ENCODE measurements at places on chromosomes 1 and 21.

- no peak for DNase-seq
Measured at GRCh38 chr1:226728448-226728847, 10.6 kb downstream of the ITPKB start.

GRCh38 chr1:99965646-99966375, 4.0 kb upstream of the SLC35A3 start:
- DNase-seq, result no peak

DNA sequence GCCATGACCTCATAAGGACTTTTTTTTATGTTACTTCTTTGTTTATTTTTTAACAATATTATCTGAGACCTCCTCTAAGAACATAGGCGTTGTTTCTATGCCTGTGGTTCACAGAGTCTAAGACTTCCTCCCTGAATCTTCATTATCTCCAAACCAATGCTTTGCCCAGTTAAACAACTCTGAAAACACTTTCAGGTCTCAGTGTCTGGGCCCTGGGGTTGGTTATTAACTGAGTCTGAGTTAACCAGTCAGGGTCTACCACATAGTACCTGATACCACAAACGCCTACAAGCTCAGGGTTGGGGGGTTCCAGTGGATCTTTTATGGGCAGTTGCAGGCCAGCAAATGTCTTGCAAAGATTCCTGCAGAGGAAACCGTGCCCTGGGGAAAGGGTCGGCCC, 138.2 kb downstream of the AJAP1 start:
- no peak for DNase-seq

- DNase-seq, result no peak
Measured at GRCh38 chr1:162757476-162757875, 33.0 kb upstream of the HSD17B7 start.

DNA sequence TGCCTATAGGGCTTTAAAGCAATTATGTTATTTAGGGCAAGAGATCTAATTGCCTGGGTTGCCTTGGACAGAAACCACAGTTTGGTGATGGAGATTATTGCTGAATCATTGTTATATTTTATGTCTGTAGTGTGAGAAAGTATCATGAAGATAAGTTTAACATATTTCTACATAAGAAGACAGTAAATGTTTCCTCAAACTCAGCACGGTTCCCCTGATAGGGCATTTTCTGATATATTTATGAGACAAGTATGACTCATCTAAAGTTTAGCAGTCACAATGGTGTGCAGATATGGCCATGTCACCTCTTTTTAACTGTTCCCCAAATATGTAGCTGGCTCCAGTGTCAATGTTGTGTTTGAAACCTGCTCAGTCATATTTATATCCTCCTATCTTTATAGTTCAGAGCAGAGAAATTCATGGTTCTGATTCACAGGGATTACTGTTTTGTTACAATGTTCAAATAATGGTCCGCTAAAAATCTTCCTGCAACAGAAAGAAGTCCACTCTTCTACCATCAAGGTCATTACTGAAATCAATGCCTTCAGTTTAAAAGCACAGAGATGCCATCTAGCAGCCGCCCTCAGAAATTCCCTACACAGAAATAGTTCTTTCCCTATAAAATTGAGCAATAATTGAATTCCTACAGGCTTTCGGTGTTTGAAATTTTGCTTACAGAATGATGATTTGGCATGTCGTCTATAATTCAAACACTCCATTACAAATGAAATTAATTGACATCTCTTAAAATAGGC, 3.7 kb downstream of the OLFM3 start:
- no peak for DNase-seq

DNA sequence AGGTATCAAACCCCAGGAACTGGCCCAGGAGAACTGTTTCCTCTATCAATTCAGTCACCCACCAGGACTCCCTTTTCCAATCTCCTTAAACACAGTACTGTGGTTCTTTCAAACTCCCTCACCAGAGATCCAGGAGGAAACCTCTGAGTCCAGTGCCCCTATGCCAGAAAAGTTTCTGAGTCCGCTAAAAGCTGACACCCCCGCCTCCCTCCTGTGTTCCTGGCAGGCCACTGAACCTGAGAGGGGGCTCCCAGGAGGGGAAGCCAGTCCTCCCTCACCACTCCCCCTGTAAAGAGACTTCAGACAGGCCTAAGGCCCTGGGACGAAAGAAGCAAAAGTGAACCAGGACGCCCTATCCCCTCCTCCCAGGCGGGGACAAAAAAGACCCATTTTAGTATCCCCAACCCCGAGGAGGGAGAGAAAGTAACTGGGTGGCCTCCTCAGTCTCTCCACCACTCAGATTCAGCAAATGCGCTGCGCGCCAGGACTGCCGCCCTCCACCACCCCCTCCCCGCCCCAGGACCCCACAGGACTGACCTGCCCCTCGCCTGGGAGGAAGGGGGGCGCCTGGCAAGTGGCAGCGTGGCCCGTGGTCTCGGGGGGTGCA, 624 bp downstream of the SLC41A1 start:
- DNase-seq, result peak; percentile 29

GRCh38 chr1:84849357-84849975, 43.5 kb downstream of the LPAR3 start:
- DNase-seq, result no peak

GRCh38 chr1:84936116-84936810, 43.3 kb upstream of the LPAR3 start:
- no peak for DNase-seq

- no peak for DNase-seq
Measured at GRCh38 chr1:62250126-62250726, 55.6 kb downstream of the L1TD1 start.

DNA sequence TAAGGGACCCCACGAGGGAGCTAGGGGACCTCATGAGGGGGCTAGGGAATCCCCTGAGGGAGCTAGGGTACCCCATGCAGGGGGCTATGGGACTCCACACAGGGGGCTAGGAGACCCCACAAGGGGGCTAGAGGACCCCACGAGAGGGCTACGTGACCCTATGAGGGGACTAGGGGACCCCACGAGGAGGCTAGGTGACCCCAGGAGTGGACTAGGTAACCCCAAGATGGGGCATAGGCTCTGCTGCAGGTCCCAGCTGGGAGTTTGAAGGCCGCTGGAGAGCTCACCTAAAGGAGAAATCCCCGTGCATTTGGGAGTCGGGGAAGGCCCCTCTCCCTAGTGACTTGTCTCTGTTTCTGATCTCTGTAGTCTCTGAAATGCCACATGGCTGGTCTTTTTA, 50.0 kb upstream of the DMRTB1 start:
- no peak for DNase-seq

DNA sequence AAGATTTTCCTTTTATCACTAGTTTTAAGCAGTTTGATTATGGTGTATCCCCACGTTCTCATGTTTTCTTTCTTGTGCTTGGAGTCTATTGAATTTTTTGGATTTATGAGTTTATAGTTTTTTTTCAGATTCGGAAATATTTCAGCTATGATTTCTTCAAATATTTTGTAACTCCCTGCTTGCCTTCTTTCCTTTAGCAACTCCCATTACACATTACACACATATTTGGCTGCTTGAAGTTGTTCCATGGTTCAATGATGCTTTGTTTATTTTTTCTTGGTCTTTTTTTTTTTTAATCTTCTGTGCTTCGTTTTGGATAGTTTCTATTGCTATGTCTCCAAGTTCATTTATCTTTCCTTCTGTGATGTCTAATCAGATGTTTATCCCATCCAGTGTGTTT, 48.5 kb upstream of the WARS2 start:
- DNase-seq, result no peak

GRCh38 chr1:13674377-13674776, 25.6 kb upstream of the PRDM2 start:
- DNase-seq, result no peak

DNA sequence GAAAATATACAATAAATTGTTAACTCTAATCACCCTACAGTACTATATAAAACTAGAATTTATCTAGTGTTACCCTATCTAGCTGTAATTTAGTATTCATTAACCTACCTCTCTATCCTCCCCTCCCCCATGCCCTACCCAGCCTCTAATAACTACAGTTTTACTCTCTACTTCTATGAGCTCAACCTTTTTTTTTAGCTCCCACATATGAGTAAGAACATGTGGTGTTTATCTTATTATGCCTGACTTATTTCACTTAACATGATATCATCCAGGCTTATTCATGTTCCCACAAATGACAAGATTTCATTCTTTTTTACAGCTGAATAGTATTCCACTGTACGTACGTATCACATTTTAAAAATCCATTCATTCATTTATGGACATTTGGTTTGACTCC, 46.0 kb upstream of the WARS2 start:
- DNase-seq, result no peak

GRCh38 chr1:111709986-111710385, 29.2 kb downstream of the INKA2 start:
- no peak for DNase-seq

DNA sequence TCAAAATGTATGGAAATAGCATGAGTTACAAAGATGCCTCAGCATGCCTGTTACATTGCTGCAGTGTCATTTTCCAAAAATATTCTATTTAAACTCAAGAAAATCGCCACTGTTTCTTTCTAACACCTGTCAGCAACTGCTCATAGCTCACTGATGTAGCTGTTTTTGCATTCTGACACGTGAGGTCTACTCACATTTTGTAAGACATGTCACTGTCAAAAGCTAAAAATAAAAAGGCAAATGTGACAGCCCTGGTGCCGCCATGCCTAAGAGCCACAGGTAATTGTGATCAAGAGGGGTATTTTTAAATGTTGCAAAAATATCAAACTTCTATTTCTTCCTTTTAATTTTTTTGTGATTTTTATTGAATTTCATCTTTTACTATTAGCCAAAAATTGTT, 556.2 kb upstream of the TMPRSS15 start:
- DNase-seq, result no peak

- DNase-seq, result no peak
Measured at GRCh38 chr1:30933874-30934252, 25.3 kb upstream of the SDC3 start.

GRCh38 chr1:114588196-114588689, 6.8 kb upstream of the BCAS2 start:
- no peak for DNase-seq

DNA sequence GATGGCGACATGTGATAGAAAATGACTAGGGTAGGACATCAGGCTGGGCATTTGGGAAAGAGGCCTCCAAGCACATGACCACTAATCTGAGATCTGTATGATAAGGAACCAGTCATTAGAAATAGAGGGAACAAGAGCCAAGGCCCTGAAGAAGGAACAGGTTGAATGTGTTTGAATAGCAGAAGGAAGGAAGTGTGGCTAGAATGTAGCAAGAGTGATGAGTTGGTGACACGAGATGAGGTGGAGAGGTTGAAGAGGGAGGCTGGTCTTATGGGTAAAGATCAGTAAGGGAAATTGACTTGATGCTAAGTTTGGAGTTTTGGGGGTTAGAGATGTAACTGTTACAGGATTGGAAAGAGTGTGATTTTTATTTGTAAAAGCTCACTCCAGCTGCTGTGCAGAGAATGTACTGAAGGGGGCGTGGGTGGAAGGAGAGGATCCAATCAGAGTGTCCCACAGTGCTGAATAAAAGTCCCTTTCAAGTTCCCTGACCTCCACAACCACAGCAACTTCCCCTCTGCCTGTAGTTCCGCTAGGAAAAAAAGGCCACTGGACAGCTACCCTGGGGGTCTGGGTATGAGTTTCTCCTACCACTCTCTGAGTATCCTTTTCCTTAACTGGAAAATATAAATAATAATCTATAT, 295.0 kb downstream of the OMA1 start:
- no peak for DNase-seq

DNA sequence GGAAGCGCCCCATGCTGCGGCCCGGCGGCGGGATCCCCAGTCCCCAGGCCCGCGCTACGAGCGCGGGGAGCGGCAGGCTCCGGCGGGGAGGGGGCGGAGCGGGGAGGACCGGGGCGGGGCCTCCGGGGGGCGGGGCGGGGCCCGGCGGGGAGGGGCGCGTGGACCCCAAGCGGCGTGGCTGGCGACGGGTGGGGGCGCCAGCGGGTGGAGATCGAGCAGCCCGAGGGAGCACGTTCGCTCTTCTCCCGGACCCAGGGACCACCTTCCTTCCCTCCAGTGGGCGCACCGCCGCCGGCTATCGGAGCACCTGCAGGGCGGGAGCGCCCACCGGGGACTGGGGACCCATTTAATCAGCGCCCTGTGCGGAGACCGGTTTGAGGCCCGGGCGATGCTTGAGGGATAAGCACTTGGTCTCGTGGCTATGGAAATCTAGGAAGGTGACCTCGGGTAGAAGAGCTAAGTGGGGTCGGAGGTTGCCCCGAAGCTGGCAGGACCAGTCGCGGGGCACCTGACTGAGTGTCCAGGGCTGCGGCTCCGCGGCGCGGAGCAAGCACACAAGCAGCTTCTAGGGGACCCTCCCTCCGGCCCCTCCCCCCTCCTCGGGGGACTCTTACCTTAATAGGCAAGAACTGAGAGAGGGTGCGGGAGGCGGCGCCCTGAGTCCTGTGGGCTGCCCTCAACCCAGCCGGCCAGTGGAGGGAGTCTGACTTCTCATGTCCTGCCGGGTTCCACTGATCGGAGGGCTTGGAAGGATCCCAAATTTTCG, at the start of gene TSPAN2:
Gene TSPAN2, minus strand, starts transcription at position 84 of the 766 bp plus-strand sequence. Its CDS starts 71 bp downstream, at position 13.
- DNase-seq, result peak; percentile 22

DNA sequence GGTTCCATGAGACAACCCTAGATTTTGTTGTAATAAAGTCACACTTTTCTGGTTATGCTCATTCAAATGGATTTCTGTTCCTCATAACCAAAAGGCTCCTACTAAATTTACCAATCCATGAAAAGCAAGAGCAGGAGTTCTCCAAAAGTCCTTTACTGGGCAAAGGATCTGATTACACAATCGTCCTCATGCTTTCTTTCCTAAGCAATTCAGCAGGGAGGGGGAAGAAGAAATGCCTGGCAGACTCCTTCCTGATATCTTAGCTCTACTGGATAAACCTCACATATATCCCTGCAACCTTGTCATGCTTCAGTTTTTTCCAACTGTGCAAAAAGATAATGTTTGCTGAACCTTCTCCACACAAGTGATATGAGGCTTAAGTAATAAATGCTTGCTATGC, 67.6 kb upstream of the GUCA2B start:
- no peak for DNase-seq

DNA sequence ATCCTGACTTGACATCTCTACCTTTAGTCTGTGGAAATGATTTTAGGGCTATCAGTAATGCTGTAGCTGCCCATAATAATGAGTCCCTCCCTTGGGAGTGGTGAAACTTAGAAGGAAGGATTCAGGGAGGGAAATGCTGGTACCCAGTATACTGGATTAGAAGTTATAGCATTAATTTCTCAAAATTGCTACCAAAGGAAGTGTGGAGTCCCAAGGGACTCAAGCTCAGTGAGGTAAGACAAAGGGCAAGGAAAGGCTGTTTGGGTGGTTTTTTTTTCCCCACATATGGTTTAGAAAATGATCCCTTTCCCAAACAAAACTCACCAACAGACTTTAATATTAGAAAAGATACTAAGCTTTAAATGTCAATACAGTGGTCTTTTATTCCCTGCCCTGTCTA, 99.9 kb downstream of the CD247 start:
- no peak for DNase-seq

DNA sequence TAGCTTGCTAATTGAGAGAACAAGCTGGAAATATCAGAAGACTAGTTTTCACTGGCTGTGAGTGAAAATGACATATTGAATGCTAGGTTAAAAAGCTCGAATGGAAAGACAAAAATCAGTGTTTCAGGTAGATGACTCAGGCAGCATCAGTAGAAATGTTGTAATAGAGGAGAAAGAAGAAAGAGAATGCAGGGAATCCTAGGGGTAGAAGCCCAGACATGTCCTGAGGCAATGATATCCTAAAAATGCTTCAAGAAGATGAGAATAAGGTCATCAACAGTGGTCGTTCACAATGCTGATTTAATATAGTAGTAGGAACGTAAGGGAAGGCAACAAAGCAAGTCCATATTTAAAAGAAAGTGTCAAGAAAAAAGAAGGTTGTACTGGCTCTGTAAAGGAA, 96.7 kb upstream of the HP1BP3 start:
- DNase-seq, result no peak

GRCh38 chr1:87928623-87929022, 599.9 kb downstream of the LMO4 start:
- no peak for DNase-seq

- DNase-seq, result no peak
Measured at GRCh38 chr1:184002071-184002470, 35.5 kb downstream of the COLGALT2 start.

Measured in activated naive CD4-positive, alpha-beta T cell (primary cell).